ENCODE measurements at places on chromosomes 7 and 10. TPM values are rescaled to one million over a fixed set of nuclear protein-coding genes. Genes with fewer than 3 reads are reported as not detected.

DNA sequence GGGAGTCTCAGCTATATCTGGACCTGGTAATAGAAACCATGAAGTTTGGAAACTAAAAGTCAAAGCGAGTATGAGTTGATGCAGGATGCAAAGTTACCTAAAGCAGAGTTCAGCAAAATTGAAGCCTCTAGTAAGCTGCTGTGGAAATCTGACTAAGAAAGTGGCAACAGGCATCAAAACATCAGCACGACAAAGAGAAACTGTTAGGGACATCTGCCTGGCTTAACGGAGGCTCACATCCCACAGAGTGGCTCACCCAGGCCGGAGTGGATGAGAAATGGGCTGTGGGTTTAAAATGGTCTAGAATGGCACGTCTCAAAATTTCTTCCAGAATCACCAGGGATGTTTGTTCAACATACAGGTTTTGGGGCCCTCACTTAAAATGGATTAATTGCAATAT lies 164.1 kb upstream of the NPY start:
- no peak for DNase-seq

DNA sequence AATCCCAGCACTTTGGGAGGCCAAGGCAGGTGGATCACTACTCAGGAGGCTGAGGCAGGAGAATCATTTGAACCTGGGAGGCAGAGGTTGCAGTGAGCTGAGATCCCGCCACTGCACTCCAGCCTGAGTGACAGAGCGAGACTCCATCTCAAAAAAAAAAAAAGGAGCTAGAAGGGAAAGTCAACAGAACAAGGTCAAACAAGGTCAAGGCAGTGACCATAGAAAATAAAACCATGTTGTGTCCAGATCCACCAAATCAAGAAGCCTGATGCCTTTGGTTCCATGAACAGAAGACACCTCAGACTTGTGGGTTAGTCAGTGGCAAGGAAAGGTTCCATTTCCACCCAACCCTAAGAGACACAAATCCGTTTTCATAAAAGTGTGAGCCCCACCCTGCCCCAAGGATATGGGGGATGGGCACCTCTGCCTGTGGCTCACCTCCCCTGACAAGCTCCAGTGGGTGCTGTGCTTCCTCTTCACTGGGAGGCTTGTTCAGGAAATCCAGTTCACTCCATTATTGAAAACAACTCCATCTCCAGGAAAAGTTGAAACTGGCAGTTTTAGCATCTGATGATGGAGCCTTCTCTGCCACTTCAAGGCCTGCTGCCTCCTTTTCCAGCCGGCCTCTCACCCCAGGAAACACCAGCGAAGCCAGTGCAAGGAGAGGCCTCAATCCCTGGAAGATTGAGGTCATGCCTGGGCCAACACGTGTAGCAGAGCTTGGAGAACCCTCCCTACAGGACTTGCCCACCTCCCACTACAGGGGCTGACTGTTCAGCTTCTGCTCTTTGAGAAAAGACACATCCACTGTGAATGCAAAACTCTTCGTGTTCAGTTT lies 152.9 kb downstream of the NRF1 start:
- DNase-seq, result no peak

DNA sequence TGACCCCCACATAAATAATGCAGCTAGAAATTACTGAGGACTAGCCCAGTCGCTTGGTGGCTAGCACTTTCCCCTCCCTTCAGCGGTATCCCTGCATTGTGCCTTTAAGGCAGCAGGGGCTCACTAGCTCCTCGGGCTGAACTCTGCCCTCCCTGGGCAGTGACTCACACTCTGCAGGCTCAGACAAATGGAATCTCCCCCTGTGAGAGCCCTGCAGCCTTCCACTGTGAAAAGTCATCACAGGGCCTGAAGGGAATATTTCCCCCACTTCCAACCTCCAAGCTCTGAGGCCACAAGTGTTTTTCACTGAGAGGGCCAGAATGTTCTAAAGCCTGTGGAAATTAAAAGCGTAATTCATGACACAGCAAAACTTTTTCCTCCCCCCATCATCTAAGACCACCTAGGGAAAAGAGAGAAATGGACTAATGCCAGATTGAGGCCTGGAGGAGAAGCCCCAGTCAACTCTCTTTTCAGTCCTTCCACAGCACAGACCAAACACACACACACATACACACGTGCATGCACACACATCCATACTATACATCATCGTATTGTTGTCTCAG lies 93.6 kb upstream of the COL1A2 start:
- peak; percentile 88 for DNase-seq

DNA sequence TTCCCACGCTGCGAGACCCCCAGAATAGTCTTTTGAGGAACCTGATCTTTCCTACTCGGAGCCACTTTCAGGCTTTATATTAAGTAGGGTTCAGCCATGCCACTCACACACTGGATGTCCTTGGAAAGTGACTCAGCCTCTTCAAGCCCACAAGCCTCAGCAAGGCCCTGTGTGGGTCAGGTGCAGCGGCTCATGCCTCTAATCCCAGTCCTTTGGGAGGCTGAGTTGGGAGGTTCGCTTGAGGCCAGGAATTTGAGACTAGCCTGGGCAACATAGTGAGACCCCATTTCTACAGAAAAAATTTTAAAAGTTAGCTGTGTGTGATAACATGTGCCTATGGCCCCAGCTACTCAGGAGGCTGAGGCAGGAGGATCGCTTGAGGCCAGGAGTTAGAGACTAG lies 119.7 kb upstream of the TNRC18 start:
- no peak for DNase-seq

- DNase-seq, result no peak
Observed at GRCh38 chr7:5132539-5132938, 57.5 kb upstream of the WIPI2 start.

DNA sequence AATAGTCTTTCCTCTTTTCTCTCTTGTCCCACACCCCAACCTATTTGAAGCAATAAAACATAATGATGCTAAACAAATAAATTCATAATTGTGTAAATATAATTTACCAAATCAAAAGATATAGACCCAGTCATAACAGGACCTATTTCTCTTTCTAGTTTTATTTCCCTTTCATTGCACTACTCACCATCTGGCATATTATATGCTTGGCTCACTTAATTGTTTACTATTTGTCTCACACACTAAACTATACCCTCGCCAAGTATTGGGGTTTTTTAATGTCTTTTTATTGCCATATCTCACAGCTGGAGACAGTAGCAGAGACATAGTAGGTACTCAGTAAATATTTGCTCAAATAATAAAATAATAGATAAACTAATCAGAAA lies 597.5 kb upstream of the PCDH15 start:
- no peak for DNase-seq

Gene PRPF18
- 11.4 TPM for polyA plus RNA-seq

- no peak for DNase-seq
Observed at GRCh38 chr10:100653957-100654781, 91.2 kb upstream of the PAX2 start.

Gene SSC4D
- 0.93 TPM for polyA plus RNA-seq

- DNase-seq, result no peak
Observed at GRCh38 chr10:6228010-6228511, 25.3 kb downstream of the PFKFB3 start.

DNA sequence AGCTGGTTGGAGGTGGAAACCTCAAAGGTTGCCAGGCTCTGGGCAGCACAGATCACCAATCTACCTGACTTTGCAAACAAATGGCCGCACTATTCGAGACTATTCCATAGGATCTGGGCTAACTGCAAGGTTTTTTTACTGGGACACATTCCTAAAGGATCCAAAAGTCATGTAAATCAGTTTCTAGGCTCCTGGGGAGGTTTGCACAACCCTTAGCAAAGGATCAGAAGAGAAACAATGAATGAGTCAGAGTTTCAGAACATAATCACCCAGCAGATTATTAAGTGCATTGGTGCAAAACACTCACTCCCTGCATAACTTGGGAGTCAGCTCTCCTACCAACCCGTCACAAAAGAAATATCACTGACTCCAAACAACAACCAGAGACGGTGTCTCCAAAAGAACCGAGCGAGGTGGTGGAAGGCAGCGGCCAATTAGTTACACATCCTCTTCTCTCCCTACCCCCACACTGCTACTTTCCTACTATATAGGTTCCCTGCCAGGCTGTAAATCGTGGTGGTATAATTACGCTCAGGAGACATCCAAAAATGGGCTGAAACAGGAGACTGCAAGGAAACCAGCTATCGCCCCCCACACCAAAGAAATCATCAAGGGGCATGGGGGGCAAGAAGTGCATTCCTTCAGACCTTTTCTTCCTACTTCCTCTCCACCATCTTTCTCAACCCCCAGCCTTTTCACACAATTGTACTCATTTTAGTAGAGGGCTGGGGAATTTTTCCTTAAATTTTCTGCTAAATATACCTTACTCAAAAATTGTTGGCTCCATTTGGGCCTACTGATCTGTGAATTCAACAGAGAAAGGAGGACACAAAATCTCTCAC lies 3.2 kb downstream of the UBE2H start:
- peak; percentile 95 for DNase-seq

- no peak for DNase-seq
Observed at GRCh38 chr7:73840715-73841379, 1.5 kb downstream of the METTL27 start.

Gene GSTO2
- polyA plus RNA-seq, result 43.3 TPM

Gene APBB1IP
- not detected for polyA plus RNA-seq

Gene TRIM73
- 0.08 TPM for polyA plus RNA-seq

- peak; percentile 42 for DNase-seq
Observed at GRCh38 chr7:78019447-78020135, 221.0 kb downstream of the PHTF2 start.

Gene CPA2
- polyA plus RNA-seq, result 0.33 TPM

- no peak for DNase-seq
Observed at GRCh38 chr7:102306916-102307677, 20.4 kb downstream of the SH2B2 start.

Gene NUDT13
- 1.6 TPM for polyA plus RNA-seq

DNA sequence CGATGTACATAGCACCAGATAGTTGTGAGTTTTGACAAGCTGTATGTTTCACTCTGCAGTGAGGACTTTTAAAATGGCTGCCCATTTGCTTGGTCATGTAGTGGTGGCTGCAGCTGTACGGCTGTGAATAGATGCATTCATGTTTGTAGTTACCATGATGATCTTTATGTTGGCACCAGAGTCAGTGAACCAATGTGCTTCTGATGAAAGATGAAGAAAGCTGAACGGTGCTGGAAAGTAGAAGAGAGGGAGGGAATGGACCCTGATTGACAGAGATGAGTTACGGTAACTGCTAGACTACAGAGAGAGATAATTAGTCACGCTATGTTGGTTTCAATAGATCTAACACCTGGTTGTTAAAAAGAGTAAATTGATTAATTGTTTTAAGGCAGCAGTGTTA lies 256.8 kb downstream of the CELF2 start:
- no peak for DNase-seq

- no peak for DNase-seq
Observed at GRCh38 chr10:122388287-122388997, 13.9 kb downstream of the PLEKHA1 start.
